ENCODE measurements at places on chromosomes 1 and 21.
A peak's percentile ranks its signal among the peaks of the same experiment; 100 is the strongest.

- no peaks in the 10 kb centered on the region for H3K36me3 ChIP-seq
- H3K4me3 ChIP-seq: no peak overlapping the region
- no peak for DNase-seq
- no peaks in the 10 kb centered on the region for H3K27me3 ChIP-seq
- no peaks in the 10 kb centered on the region for H3K4me1 ChIP-seq
- no peak overlapping the region for H3K27ac ChIP-seq
These were observed 78.8 kb upstream of the NR5A2 start for GRCh38 chr1:199948587-199949280.

DNA sequence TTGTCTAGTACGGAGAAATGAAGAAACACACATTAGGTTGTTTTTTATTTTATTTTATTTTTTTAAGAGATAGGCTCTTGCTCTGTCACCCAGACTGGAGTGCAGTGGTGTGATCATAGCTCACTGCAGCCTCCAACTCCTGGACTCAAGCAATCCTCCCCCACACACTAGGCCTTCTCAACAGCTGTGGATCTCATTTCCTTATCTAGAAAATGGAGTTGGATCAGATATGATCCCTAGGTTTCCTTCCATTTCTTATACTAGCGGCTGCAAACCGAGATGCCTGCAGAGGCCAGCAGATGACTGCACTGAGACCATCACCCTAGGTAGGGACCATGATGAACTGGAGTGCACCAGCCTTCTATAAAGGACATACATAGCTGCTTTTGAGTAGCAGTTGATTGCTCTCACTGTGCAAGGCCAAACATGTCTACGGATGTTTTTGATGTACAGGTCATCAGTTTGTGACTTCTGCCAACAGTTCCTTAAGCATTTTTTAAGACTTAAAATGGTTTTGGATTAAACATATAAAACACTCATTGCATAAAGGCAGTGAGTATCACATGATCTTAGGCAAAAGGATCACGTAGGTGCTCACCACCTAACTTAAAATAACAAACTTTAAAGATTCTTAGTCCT lies 11.4 kb upstream of the KLHL12 start:
- no peak overlapping the region for H3K27ac ChIP-seq
- no peaks in the 10 kb centered on the region for H3K27me3 ChIP-seq
- H3K4me1 ChIP-seq: no peaks in the 10 kb centered on the region
- H3K36me3 ChIP-seq: peaks cover 39% of the 10 kb centered on the region

DNA sequence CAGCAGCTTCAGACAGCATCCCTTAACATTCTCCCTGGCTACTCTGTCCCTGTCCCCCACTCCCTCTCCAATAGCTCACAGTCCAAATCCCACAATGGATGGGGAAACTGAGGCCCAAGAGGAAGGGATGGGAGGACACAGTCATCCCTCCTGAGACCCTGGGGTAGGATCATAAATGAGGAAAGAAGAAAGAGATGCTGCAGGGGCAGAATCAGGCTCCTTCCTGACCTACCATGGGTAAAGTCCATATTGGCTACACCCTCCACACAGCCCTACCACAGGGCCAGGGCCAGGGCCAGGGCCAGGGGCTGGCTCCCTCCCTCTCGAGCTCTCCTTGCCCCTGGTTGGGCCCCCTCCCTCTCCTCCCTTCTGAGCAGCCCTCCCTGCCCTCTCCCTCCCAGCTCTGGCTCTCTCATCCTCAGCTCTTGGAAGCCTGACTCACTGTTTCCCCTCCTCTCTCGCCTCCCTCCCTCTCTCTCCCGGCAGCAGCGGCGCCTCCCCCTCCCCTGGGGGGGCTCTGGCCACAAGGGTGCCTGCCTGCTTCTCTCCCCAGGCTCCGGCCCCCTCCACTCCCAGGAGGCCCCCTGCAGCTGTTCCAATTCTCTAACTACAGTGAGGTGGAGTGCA lies 4.9 kb downstream of the AHDC1 start:
- no peak for DNase-seq
- peak overlapping the region; percentile 18 for H3K27ac ChIP-seq
- H3K36me3 ChIP-seq: no peaks in the 10 kb centered on the region
- H3K27me3 ChIP-seq: no peaks in the 10 kb centered on the region
- no peak overlapping the region for H3K4me3 ChIP-seq

- H3K27ac ChIP-seq: no peak overlapping the region
- H3K36me3 ChIP-seq: peaks cover 26% of the 10 kb centered on the region
- peaks cover 4% of the 10 kb centered on the region for H3K4me1 ChIP-seq
- H3K4me3 ChIP-seq: no peak overlapping the region
These were observed 6.2 kb downstream of the ZNF691 start for GRCh38 chr1:42852608-42852980.

DNA sequence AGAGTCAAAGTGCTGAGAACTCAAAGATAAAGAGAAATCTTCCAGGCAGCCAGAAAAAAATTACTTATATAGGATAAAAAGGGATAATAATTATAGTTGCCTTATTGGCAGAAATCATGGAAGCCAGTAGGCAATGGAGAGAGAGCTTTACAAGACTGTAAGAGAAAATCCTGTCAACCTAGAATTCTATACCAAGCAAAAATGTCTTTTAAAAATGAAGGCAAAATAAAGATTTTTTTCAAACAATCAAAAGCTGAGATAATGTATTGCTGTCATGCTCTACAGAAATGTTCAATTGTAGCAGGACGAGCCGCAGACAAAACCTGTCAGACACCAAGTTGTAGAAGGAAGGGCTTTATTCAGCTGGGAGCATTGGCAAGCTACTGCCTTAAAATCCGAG lies 26.8 kb upstream of the RAB4A start:
- no peaks in the 10 kb centered on the region for H3K36me3 ChIP-seq
- no peaks in the 10 kb centered on the region for H3K27me3 ChIP-seq
- H3K4me1 ChIP-seq: no peaks in the 10 kb centered on the region

DNA sequence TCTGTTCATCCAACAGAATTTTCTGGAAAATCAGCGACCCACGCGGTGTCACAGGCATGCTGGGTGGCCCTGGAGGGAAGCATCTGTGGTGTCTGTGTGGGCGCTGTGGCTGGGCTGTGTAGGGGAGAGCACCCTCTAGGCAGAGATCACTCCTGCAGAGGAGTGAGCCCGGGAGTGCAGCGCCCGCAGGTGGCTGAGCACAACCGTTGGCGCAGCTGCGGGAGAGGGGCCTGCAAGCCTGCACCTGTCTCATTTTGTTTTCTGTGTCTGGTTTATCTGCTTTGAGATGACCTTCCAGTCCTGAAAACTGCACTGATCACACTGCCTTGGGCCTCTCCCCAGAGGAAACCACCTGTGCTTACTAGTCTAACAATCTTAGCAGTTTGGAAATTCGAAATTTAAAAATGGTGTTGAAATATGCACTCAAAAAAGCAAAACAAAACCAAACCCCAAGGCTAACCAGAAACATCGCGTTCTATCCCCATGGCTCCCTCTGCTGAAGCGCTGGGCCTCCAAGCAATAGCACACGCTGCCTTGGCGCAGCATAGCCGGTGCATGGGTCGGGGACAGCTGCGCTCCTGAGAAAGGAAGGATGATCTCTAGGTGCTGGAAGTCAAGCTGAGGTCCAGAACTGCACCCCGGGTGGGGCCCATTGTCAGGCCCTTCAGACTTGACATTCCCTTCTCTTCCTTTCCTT lies 4.8 kb downstream of the FAM3B start:
- H3K4me3 ChIP-seq: no peak overlapping the region
- no peak overlapping the region for H3K27ac ChIP-seq
- no peak for DNase-seq
- H3K4me1 ChIP-seq: peaks cover 7% of the 10 kb centered on the region

DNA sequence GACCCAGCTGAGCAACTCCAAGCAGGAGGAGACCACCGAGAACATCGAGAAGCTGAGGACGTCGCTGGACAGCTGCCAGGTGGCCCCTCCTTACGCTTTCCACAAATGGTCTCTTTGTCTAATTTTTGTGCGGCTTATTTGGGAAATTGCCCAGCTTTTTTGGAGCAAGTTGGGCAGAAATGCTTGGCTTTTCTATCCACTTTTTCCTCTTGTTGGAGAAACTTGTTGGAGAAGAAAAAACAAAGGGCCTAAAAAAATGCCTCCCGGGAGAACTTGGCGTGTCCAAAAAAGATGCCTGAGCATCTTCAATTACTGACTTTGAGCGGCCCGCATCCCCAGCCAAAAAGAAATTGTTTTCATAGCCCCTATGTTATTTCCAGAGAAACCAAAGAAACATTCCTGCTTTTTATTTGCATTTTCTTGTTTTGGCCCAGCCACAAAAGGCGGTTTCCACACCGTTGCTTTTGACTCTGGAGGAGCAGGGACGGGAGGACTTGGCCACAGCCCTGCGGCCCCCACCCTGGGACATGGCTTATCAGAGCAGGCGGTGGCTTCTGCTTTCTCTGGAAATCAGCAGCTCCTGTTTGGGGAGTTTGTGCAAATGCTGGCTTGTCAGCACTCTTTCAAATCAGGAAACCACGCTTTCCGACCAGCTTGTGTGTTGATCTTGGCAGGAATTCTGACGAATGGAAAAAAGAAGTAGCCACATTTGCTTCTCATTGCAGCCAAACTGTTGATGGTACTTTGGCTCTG lies 81.2 kb upstream of the EFHD2 start:
- H3K4me1 ChIP-seq: peaks cover 23% of the 10 kb centered on the region
- no peaks in the 10 kb centered on the region for H3K27me3 ChIP-seq
- peak; percentile 54 for DNase-seq
- H3K27ac ChIP-seq: no peak overlapping the region
- no peaks in the 10 kb centered on the region for H3K36me3 ChIP-seq

GRCh38 chr1:88595355-88596002 lies 88.6 kb upstream of the PKN2 start:
- DNase-seq: no peak
- no peak overlapping the region for H3K27ac ChIP-seq
- no peaks in the 10 kb centered on the region for H3K4me1 ChIP-seq
- H3K4me3 ChIP-seq: no peak overlapping the region

DNA sequence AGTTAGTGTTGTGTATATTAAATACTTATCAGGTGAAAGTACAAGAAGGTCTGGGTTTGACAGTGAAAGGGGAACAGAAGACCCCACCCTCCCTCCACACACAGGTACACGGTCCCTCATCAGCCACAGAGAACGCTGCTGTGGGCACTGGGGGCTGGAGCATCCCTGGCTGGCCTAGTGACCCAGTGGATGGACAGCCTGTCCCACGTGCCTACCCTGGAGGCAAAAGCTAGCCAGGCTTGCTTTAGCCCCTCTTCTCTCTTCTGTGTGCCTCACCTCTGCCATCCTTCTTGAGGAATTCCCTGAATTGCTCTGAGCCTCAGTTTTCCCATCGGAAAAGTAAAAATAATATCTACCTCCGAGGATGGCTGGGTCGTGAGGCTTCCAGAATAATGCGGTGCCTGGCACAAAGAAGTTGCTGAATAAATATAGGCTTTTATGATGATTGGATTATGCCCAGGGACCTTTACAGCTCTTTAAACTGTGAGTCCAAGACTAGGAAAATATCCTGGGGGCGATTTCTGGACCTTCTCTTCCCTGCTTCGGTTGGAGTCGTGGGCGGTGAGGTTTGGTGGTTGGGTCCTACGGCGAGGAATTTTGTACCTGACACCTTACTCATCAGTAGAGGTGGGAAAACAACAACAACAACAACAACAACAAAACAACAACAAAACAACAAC lies 918 bp downstream of the IFNLR1 start:
- peaks cover 38% of the 10 kb centered on the region for H3K4me1 ChIP-seq
- H3K27me3 ChIP-seq: peaks cover 13% of the 10 kb centered on the region
- no peak overlapping the region for H3K27ac ChIP-seq
- H3K36me3 ChIP-seq: no peaks in the 10 kb centered on the region
- peak overlapping the region; percentile 66 for H3K4me3 ChIP-seq

- no peak overlapping the region for H3K27ac ChIP-seq
- no peaks in the 10 kb centered on the region for H3K27me3 ChIP-seq
These were observed 198.4 kb upstream of the VAMP3 start for GRCh38 chr1:7572654-7573152.

DNA sequence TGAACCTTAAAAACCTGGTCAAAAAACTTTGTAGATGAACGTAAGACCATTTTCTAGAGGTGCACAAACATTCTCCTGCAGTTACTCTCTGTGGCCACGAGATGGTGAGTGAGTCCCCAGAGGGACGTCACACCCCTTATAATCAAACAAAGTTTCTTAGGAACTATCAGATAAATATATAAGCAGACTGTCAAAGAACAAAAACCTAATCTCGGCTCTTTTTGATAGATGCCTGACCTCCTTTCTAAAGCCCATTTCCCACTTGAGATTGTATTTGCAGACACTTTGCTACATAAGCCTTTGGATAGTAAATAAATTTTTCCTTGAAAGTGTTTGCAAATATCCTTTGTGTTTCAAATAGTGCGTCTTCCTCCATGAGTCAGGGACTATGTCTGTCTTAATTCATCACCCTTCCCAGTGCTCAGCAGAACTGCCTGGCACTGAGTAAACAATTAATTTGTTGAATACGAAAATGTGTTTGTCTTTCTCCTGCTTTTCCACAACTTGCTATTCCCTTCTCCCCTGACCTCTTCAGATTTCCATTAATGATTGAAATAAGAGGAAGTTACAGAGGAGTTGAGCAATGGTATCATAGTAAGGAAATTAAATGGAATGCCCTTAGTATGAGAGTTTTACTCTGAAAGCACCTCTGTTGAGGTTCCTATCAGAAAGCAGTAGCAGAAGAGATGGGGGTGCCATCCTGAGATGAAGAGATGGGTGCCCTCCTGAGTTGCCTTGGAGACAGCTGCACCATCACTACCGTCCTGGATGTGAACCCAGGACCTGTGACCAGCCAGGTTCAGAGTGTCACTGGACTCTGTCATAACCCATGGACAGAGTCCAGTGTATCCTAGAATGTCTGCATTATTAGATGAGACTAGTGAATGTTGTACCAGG lies 57.8 kb upstream of the RAVER2 start:
- H3K27me3 ChIP-seq: no peaks in the 10 kb centered on the region
- no peak overlapping the region for H3K27ac ChIP-seq
- DNase-seq: no peak

DNA sequence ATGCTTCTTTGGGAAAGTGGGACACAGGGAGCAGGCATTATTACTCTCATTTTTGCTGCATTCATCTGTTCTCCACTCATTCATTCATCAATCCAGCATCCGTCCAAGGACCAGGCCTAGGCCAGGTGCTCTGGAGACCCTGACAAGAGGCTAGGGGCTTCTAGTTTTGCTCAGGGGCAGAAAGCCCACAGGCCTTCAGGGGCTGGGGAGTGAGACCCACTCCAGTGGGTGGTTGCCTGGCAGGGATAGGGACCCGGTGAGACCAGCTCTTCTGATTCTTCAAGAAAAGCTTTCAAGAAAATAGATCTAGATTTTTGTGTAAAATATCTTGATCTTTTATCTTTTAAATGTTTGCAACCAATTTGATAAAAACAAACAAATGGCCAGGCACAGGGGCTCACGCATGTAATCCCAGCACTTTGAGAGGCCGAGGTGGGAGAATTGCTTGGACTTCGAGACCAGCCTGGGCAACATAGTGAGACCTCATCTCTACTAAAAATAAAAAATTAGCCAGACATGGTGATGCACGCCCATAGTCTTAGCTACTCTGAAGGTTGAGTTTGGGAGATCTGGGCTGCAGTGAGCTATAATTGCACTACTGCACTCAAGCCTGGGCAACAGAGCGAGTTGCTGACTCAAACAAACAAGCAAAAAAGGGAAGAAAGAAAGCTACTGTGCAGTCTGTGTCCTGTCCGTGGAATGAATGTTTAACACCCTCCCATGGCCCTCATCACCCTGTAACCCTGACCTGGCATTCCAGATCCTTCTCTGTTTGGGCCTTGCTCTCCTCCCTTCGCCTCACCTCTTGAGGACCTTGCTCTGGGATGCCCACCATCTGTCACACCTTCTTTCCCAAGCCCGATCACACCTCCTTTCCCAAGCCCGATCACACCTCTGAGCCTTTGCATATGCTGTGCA lies 17.3 kb upstream of the LRP8 start:
- H3K27ac ChIP-seq: no peak overlapping the region
- H3K4me1 ChIP-seq: no peaks in the 10 kb centered on the region
- H3K36me3 ChIP-seq: no peaks in the 10 kb centered on the region
- H3K27me3 ChIP-seq: no peaks in the 10 kb centered on the region

Data from lower lobe of right lung (tissue), 2 donors.